ENCODE measurements at places on chromosomes 3 and 15.

- DNase-seq, result no peak
These were observed 946.0 kb downstream of the IGSF11 start for GRCh38 chr3:118088696-118089095.

- no peak for DNase-seq
These were observed 7.4 kb upstream of the SNX22 start for GRCh38 chr15:64144192-64144564.

DNA sequence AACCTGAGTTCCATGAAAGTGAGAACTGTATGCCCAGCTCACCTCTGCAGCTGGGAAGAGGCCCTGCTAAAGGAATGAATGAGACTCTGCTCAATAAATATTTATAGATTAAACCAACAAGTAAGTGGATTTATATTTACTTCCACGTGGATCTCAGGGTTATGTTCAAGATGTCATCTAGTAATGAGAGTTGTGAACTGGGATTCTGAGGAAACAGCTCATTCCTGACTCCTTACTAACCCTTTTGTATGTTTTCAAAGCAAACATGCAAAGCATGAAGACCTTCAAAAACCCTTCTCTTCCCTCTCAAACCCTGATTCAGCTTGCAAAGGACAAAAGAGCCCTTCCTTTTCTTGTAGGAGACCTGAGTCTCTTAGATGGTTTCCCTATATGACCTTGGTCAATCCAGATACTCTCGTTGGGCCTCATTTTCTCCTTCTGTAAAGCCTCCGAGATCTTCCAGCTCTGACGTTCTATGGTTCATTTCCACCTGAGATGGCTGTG lies 53.4 kb downstream of the LSM3 start:
- DNase-seq, result no peak

DNA sequence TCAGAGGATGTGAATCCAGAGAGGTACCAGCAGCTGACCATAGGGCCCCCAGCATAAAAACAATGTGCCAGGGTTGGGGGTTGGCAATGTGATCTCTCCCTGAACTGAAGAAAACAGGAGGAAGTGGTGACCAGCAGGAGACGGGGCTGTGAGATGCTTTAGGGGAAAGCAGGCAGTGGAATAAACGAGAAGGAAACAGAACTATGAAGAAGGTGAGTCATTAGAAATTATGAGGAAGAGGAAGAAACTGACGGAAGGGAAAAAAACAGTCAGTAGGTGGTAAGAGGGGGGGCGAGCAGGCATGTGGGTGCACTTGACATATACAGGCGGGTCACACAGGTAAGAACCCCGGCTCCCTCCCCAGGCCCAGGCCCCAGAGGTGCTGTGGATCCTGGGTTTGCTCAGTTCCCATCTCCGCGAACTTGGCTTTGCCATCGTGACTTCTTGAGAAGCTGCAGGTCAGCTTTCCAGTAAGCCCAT lies 42.2 kb upstream of the B3GNT5 start:
- DNase-seq, result peak; percentile 32

DNA sequence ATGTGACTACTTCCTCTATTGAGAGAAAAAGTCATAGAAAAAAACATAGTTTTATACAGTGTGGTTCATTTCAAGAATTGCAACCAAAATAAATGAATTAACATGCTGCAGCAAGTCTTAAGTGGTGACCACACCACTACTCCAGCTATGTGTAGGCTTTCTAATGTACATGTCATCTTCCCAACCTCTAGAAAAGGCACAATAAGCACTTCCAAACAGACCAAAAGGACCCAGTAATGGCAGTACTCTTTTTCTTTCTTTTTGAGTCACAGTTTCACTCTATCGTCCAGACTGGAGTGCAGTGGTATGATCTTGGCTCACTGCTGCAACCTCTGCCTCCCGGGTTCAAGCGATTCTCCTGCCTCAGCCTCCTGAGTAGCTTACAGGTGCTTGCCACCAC lies 219.3 kb upstream of the KBTBD8 start:
- no peak for DNase-seq

DNA sequence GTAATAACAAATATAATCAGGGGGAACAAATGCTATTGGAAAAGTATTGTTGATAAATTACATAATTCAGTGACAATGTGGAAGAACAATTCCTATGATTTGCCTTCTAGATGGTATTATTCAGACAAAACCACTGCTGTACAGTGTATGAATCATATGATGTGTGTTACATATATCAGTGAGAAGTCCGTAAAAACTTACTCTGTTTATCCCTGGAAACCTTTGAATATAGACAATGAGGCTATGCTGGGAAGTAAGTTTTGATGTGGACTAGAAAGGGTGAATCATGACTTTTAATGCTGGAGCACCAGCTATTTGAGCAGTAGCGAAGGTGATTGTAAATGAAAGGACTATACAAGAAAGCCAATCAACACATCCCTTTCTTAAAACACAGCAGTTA lies 17.9 kb downstream of the C3orf38 start:
- DNase-seq, result no peak

GRCh38 chr3:108103040-108103751 lies 12.4 kb upstream of the CD47 start:
- no peak for DNase-seq

DNA sequence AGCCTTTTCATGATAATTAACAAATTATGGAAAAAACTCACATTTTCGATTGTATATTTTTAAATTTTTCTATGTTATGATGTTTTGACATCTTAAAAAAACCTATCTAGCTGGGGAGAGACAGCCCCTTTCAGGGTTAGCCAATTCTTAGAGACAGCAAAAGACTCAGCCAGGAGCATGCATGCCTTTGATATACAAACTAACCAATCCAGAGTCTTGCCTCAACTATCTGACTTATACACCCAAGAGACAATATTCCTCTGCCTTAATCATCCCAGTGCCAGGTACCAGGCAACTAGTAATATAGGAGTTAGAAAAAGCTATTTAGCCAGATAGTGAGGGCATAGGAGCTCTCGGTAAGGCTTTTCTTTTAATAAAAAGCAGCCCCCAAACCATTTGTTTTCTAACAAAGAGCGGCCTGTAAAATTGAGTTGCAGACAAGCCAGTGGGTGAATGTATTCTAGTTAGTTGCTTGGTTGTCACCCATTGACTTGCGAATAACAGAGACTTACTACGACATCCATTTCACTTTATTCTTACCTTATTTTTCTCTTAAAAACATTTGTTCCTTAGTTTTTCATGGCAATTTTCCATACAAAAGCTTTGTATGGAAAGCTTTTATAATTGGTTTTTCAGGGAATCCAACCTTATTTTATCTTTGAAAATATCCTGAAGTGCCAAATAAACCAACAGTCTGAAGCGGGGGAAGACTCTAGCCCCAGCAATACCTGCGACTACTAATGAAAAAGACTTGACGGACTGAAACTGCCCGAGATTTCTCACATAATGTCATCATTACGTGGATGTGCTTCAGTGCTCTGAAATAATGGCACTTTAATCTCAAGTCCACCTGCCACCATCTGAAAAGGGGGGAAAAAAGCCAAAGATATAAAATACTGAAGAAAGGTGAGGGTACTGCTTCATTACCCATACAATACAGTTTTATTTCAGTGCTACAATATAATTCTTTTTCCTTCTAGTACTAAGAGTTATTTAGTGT lies 64.6 kb upstream of the ATP2C1 start:
- DNase-seq, result no peak

GRCh38 chr3:25870452-25870851 lies 80.6 kb downstream of the OXSM start:
- DNase-seq, result no peak

DNA sequence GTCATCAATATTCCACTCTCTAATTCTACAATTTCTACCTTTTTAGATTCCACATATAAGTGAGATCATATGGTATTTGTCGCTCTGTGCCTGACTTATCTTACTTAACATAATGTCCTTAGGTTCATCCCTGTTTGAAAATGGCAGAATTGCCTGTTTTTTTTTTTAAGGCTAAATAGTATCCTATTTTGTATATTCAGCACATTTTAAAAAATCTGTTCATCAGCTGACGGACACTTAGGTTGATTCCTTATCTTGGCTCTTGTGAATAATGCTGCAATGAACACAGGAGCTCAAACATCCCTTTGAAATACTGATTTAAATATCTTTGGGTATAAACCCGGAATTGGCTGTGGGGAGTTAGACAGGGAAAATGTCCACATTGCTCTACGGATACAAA lies 326.7 kb upstream of the THBS1 start:
- no peak for DNase-seq

DNA sequence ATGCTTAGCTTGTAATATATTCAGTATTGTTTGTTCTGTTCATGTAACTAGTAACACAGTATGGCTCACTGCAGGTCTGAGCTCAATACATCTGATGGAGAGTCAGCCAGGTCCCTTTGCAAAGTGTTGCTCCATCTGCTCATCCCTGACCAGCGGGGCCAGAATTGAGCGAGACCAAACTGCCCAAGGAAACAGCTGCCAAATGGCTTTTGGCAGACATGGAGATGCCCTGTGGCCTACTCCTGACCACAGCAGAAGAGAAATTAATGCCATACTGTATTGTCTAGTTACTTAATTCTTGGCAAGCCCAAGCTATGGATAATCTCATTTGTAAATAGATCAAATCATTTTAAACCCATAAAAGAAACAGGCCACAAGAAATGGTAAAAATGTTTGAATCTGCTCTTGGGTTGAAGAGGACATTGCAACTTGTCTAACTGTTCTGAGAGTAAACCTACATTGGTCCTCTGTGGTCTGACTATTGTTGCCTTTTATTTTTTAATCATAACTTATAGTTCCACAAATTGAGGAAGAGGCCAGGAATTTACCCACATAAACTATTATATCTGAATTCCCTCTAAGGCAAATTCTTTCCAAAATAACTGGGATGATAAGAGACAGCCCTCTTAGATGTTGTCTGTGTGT lies 209.5 kb downstream of the EBLN2 start:
- DNase-seq, result no peak

DNA sequence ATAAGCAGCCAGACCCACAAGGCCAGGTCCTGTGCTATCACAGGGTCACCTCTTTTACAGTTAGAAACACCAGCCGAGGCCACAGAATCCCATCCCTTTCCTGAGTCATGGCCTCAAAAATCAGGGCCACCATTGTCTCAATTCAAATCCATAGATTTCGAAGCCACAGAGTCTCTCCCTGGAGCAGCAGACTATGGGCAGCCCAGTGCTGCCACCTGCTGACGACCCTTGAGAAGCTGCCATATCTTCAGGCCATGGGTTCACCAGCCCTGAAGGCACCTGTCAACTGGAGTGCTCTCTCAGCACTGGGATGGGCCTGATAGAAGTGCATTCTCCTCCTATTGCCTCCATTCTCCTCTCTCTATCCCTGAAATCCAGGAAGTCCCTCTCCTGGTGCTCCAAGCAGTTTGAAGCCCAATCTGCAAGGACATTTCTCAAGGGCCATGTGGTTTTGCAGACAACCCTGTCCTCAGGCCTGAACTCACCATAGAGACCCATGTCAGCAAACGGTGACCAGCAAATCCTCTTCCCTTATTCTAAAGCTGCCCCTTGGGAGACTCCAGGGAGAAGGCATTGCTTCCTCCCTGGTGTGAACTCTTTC lies 39.6 kb downstream of the TGM4 start:
- peak; percentile 48 for DNase-seq

DNA sequence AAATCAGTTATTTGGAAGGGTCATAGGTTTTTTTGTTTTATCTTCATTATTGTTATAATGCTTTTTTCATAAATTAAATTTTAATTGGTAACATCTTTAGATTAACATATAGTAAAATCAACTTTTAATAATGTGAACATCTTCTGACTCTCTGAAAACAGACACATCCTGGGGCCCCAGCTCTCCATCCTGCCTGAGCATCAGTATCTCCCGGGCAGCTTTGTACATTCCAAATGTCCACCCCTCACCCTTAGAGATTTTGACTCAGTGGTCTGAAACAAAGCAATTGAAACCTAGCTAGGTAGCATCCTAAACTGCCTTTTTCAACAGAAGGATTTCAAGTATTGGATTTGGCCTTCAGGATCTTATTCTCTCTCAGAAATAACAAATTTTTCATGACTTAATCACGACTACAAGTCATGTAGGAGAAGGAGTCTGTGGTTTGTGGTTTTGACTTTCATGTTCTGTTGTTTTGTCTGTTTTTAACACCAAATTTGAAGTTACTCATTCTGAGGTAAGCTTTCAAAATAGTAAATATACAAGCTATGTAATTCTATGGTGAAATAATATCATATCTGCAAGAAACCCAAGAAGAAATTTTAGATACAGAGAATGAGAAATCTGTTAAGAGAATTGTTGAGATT lies 147.3 kb upstream of the UBE2E2 start:
- no peak for DNase-seq

DNA sequence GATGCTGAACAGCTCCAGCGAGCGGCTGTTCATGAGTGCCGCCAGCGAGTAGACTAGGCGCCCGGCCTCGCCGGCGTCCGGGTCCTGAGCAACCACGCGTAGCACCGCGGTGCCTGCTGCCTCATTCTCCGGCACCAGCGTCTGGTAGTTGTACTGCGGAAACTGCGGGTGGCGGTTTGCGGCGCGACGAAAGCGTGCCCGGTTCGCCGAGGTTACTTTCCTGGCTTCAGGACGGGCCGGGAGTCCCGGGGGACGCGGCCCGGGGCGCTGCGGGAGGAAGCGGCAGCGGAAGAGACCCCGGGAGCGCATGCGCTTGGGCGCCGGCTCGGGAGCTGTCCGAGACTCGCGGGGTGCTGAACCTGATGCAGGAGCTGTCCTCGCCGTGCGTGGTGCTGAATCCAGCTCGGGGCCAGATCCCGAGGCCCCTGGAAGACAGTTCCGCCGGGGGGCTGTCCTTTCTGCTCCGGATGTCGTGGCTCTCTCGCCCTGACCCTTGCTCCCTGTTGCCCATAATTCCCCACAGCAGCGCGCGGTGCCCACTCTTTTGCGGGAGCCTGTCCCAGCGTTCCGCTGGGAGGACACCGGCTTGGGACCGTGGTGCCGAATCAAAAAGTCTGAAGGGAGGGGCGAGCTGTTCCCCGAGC lies 1.1 kb downstream of the CELSR3 start:
- peak; percentile 69 for DNase-seq

DNA sequence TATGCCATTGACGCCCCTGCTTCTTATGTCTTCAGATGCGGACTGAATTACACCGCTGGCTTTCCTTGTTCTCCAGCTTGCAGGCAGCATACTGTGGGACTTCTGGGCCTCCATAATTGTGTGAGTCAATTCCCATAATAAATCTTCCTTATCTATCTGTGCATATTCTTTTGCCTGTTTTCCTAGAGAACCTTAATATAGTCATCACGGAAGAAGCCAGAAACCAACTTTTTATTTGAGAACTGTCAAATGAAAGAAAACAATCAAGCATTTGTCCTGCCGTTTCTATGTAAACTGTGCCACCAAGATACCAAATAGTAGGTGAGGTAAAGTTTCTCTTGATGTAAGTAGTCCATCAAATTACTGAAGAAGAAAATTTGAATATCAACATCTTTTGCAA lies 51.8 kb upstream of the B3GALNT1 start:
- no peak for DNase-seq

DNA sequence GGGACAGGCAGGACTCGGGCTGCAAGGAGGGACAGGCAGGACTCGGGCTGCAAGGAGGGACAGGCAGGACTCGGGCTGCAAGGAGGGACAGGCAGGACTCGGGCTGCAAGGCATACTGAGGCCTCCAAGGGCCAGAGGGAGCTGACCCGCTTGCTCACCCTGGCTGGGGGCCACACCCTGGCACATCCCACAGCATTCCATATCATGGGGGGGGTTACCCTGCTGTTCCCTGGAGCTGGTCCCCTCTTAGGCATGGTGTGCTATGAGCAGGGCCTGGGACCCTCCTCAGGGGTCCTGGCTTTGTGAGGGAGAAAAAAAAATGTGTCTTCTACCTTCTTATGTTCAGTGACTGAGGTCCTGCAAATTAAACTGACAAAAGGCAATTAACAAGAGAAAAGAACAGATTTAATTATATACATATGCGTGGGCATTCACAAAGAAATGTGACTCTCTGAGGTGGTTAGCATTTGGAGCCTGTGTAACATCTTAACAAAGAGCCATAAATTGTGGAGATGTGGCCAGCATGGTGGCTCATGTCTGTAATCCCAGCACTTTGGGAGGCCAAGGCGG lies 97.6 kb upstream of the ALDH1A3 start:
- DNase-seq, result no peak
